ENCODE measurements at places on chromosomes 2 and 18.

DNA sequence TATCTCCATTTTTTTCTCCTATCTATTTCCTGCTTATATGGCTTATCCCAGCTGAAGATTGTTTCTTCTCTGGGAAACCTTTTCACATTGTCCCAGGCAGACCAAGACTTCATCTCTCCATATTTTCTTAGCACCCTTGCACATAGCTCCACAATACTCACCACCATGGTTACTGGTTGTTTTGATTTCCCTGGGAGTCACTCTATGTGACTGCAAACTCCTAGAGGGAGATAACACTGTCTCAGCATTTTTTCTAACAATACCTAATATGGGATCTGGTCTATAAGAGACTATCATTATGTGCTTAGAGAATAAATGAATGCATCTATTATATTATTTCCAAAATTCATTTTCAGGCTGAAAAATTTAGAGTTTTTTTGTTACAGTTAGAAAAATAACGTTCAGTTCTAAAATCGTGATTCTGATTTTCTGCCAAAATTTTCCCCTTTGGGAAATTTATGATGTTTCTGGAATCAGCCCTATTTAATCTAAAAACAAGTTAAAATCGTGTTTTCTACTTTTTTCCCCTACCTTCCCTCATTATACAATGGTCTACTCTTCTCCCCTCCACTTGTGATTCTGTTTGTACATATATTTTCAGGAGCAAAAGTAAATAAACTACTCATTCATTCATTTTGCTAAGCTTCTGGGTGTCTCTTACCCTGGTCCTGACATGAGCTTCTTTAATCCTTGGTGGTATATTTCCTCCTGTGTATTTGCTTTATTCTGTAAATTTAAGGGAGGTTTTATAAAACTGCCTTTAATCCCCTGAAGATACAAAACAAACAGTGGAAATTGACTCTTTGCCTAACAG lies 95.4 kb downstream of the HNMT start:
- no peaks in the 10 kb centered on the region for H3K4me1 ChIP-seq
- H3K27me3 ChIP-seq: no peaks in the 10 kb centered on the region
- no peaks in the 10 kb centered on the region for H3K36me3 ChIP-seq
- no peak overlapping the region for H3K4me3 ChIP-seq
- no peak for DNase-seq
- no peak overlapping the region for H3K27ac ChIP-seq

DNA sequence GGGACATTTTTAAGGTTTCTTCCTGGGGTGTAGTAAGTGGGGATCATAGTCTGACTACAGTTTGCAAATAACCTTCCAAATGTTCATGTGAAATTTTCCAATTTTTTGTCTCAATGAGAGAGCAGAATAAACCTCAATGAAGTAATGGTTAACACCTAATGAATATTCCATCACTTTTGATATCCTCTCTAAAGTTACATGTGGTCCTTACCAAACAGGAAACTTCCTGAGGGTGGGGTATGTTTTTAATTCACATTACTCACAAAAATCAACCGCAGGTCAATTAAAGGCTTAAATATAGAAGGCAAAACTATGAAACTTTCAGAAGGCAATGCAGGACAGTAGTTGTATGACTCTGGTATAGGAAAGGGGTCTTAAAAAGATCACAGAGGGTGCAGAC lies 13.2 kb downstream of the ZNF407 start:
- no peak overlapping the region for H3K4me3 ChIP-seq
- H3K27ac ChIP-seq: no peak overlapping the region
- H3K27me3 ChIP-seq: no peaks in the 10 kb centered on the region

- H3K27ac ChIP-seq: no peak overlapping the region
- H3K27me3 ChIP-seq: no peaks in the 10 kb centered on the region
- no peak for DNase-seq
- peaks cover 11% of the 10 kb centered on the region for H3K4me1 ChIP-seq
- no peak overlapping the region for H3K4me3 ChIP-seq
Observed at GRCh38 chr18:46711444-46711863, 45.4 kb downstream of the ST8SIA5 start.

- H3K36me3 ChIP-seq: no peaks in the 10 kb centered on the region
- peaks cover 8% of the 10 kb centered on the region for H3K4me1 ChIP-seq
- no peaks in the 10 kb centered on the region for H3K27me3 ChIP-seq
- no peak overlapping the region for H3K27ac ChIP-seq
- no peak for DNase-seq
- no peak overlapping the region for H3K4me3 ChIP-seq
Observed at GRCh38 chr18:50105027-50105426, 89.9 kb downstream of the MYO5B start.

DNA sequence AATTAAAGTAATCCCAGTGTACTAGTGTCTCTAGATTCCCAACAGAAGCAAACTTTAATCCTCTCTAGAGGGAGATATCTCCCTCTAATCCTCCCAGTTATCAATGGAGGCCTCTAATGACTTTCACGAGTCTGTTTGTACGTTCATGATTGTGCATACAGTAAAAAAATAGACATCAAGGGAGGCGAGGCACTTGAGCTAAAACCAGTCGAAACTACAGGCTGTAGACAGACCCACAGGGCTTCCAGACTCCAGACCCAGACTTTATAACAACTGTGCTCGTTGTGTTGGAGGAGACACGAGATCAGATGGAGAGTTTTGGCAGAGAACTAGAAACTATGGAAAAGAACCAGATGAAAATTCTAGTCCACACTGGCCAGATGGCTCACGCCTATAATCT lies 7.0 kb downstream of the DGKD start:
- H3K27me3 ChIP-seq: no peaks in the 10 kb centered on the region
- no peak for DNase-seq
- H3K36me3 ChIP-seq: peaks cover 10% of the 10 kb centered on the region
- H3K4me3 ChIP-seq: no peak overlapping the region

DNA sequence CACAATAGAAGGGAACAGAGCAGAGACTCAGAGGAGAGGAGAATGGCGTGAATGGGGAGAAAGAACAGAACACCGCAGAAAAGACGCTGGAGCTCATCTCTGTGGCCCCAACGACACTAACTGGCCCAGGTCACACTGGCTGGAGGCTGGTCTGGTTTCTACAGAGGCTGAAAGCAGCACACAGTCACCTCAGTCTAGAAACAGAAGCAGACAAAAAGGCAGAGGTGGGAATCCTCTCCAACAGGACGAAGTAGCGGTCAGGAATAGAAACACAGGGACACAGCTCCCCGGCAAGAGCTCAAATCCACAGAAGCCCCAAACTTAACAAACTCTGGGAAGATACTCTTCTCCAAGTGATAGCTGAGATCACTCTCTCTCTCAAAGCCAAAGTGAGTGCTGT lies 9.2 kb downstream of the SLC66A2 start:
- H3K36me3 ChIP-seq: peaks cover 26% of the 10 kb centered on the region
- no peak overlapping the region for H3K27ac ChIP-seq
- DNase-seq: no peak
- no peak overlapping the region for H3K4me3 ChIP-seq
- H3K27me3 ChIP-seq: no peaks in the 10 kb centered on the region
- H3K4me1 ChIP-seq: peaks cover 69% of the 10 kb centered on the region

GRCh38 chr2:177759443-177759842 lies 313.1 kb downstream of the PDE11A start:
- no peak overlapping the region for H3K4me3 ChIP-seq
- H3K4me1 ChIP-seq: no peaks in the 10 kb centered on the region
- DNase-seq: no peak
- no peaks in the 10 kb centered on the region for H3K36me3 ChIP-seq

DNA sequence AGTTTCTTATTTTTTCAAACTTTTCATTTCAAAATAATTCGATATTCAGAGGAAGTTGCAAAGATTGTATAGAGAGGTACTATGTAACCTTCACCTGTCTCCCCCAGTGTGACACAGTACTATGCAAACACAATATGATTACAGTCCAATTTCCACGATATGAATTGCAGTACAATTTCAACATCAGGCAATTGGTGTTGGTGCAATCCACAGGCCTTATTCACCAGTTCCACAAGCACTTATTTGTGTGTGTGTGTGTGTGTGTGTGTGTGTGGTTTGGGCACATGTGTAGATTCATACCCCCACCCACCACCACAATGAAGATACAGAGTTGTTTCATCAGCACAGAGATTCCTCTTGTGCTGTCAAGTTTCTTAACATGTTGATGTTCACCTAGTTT lies 69.7 kb upstream of the ARL4C start:
- no peaks in the 10 kb centered on the region for H3K27me3 ChIP-seq
- H3K36me3 ChIP-seq: no peaks in the 10 kb centered on the region

DNA sequence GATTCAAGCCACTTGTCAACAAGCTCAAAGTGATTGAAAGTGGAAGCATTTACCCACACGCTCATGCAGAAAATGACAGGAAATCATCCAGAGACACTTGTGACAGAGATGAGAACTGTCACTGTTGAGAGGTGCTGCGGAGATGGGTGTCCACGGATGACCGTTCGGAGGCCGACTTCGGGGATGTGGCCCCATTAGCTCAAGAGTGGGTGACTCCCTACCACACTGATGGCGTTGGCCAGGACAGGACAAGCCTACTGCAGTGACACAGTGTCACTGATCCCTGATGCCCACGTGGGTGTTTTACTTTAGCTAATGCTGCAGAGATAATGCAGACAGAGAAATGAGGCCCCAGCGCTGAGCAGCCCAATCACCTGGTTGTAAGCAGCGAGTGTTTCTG lies 81.5 kb upstream of the YWHAQ start:
- H3K4me1 ChIP-seq: no peaks in the 10 kb centered on the region
- H3K27ac ChIP-seq: no peak overlapping the region
- no peaks in the 10 kb centered on the region for H3K27me3 ChIP-seq

DNA sequence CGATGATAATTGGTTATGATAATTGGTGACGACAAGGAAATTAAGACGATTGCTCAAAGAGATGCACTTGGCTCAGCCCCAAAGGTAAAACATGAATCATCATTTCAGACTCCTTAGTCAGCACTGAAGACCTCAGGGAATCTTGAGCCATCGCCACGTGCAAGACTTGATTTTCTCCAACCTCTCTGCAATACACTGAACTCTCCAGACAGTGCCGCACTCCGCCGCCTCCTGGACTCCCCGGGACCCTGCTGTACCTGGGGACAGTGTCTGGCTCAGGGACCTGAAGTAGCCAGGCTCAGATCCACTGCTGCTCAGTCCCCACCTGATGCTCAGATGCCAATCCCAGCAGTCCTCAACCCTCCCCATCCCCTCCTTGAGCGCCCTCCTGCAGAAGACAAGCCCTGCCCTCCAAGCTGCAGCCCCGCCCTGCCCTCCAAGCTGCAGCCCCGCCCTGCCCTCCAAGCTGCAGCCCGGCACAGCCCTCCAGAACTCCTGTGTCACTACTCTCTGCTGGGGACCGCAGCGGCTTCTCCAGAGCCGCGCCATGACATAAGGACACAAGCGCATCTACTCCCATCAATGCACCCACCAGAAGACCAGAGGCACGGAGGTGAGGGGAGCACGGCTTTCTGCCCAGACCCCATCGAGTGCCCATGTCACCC lies 1.1 kb downstream of the TMEM18 start:
- no peaks in the 10 kb centered on the region for H3K27me3 ChIP-seq
- peaks cover 37% of the 10 kb centered on the region for H3K4me1 ChIP-seq
- peak overlapping the region; percentile 94 for H3K27ac ChIP-seq
- DNase-seq: peak; percentile 94
- H3K4me3 ChIP-seq: peak overlapping the region; percentile 68

GRCh38 chr2:219492575-219492974 lies 6.1 kb upstream of the GMPPA start:
- DNase-seq: no peak
- no peak overlapping the region for H3K4me3 ChIP-seq
- H3K27ac ChIP-seq: no peak overlapping the region
- no peaks in the 10 kb centered on the region for H3K27me3 ChIP-seq
- peaks cover 12% of the 10 kb centered on the region for H3K4me1 ChIP-seq
- H3K36me3 ChIP-seq: no peaks in the 10 kb centered on the region

DNA sequence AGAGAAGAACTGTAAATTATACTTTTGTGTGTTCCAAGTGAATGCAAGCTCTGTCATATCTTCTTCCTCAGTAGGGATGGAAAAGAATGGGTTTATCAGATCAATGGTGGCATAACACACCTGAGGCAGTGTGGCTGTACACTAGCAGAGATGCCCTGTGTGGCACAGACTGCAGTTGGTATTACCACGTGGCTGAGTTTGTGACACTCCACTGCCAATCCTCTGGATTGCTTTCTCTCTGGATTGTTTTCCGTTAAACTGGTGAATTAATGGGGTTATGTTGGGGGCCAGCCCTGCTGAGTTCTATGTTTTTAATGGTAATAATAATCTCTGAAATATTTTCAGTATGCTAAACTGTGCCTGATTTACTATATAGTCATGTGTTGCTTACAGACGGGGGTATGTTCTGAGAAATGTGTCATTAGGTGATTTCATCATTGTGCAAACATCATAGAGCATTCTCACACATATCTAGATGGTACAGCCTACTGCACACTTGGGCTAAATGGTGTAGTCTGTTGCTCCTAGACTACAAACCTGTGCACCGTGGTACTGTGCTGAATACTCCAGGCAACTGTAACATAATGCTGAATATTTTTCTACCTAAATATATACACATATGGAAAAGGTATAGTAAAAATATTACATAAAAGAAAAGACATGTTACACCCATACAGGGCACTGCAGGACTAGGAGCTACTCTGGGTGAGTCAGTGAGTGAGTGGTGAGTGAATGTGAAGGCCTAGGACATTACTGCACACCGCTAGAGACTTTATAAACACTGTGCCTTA lies 84.7 kb upstream of the ST6GAL2 start:
- H3K4me3 ChIP-seq: no peak overlapping the region
- no peak overlapping the region for H3K27ac ChIP-seq
- H3K36me3 ChIP-seq: no peaks in the 10 kb centered on the region
- no peaks in the 10 kb centered on the region for H3K27me3 ChIP-seq
- DNase-seq: no peak

GRCh38 chr2:16126517-16127275 lies 186.3 kb downstream of the MYCN start:
- peak; percentile 25 for DNase-seq
- no peaks in the 10 kb centered on the region for H3K4me1 ChIP-seq
- H3K4me3 ChIP-seq: no peak overlapping the region

- H3K4me1 ChIP-seq: peaks cover 32% of the 10 kb centered on the region
- no peaks in the 10 kb centered on the region for H3K27me3 ChIP-seq
- H3K36me3 ChIP-seq: no peaks in the 10 kb centered on the region
- no peak for DNase-seq
Observed at GRCh38 chr2:38722271-38723061, 28.7 kb downstream of the SRSF7 start.

GRCh38 chr2:105864262-105864661 lies 119.5 kb downstream of the NCK2 start:
- peaks cover 41% of the 10 kb centered on the region for H3K4me1 ChIP-seq
- H3K4me3 ChIP-seq: no peak overlapping the region
- H3K36me3 ChIP-seq: no peaks in the 10 kb centered on the region
- H3K27me3 ChIP-seq: no peaks in the 10 kb centered on the region
- no peak for DNase-seq
